ENCODE measurements at places on chromosomes 2 and 18.

DNA sequence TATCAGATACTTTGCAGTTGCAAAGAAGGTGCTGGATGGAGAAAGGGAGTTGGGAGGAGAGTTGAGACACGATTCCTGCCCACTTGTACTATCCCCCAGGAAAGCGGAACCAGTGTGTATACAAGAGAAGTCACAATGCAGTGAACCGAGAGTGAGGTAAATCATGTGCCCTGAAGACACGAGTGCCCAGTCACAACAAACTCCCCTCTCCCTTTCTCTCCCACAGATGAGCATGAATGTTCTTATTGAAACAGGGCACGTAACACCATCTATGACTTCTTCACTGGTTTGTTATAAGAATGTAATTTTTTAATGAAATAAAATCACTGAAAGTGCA lies 155.7 kb downstream of the IRS1 start:
- DNase-seq, result no peak

- DNase-seq, result no peak
Observed at GRCh38 chr2:206154197-206154596, 5.0 kb downstream of the NDUFS1 start.

GRCh38 chr2:105541189-105542050 lies 142.6 kb upstream of the FHL2 start:
- DNase-seq, result no peak

DNA sequence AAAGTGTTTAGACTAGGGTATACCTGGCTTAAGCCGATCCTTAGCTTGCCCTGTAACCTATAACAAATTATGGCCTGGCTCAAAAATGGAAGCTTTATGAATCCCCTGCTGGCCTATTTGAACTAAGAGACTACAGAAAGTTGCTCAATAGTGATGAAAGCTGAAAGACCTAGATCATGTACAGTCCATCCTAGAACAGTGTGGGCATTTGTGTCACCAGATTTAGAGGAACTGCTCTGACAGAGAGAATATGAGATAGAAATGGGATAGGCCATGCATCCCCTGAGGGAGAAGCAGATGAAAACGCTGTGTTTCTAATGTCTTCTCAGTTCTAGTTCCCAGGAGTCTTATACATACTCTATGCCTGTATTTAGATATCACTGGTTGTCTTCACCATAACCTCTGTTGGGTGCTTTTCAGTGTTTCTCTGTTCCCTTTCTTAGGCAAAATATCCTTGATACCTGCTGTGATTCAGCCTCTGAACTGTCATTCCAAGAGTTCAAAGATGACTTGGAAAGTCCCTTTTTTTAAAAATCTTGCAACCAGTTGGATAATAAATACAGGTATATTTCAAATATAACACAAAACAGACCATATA lies 246.9 kb upstream of the SLC39A10 start:
- DNase-seq, result no peak
